Activated gamma-delta T cell treated with Interleukin-2 at 50 U/mL for 16 hours (primary cell): ENCODE measurements at places on chromosomes 1 and 21.

- DNase-seq = no peak
Observed at GRCh38 chr1:6268415-6268814, 7.5 kb upstream of the GPR153 start.

GRCh38 chr1:181397845-181398244, 85.5 kb upstream of the CACNA1E start:
- peak; percentile 19 for DNase-seq

DNA sequence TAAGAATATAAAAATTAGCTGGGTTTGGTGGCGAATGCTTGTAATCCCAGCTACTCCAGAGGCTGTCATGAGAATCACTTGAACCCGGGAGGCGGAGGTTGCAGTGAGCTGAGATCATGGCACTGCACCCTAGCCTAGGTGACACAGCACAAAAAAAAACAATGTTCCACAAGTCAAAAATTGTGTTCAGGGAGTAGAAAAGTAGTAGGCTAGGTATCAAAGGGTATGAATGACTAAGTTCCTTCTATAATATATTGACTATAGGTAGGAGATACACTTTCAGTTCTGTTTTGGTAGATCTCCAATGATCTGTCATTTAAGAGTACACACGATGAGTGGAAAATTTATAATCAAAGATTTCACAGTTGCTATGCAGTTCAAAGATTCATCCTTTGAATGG, 16.7 kb downstream of the USP48 start:
- DNase-seq = no peak

DNA sequence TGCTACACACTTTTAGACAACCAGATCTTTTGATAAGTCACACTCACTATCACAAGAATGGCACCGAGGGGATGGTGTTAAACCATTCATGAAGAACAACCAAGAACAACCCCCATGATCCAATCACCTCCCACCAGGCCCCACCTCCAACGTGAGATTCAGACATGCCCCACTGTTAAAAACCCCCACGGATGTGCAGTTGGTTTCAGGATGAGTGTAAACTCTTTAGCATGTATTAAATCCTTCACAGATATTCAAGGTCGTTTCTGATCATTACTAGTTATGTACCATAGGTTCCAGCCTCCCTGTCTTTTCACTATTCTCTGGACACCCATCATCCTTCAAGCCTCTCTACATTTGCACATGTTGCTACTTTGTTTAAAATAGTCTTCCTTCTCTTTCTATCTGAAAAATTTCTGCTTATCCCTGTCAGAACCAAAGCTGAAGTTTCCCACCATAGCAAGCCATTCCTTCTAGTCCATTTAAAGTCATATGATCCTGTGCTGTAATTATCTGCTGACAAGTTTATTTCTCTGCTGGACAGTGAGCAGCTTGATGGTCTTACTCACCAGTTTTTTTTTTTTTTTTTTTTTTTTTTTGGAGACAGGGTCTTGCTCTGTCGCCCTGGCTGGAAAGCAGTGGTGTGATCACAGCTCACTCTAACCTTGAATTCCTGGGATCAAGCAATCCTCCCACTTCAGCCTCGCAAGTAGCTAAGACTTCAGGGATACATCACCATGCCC, 36.8 kb downstream of the MAP10 start:
- no peak for DNase-seq

DNA sequence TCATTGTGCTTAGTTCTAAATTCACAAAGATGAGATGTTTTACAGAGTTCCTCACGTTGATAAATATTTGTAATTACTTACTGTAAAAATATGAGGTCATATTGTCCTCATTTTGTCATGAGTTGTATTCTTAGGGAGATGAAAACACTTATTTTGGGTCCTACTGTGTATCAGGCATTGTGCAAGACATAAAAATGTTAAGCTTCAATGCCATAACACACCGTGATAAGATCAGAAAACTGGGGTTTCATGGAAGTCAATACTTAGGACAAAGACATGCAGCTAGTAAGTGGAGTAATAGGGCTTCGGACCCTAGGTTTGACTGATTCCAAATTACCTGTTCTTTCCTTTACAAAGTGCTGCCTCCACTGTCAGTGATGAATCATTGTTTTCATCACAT, 720.7 kb upstream of the ZP4 start:
- DNase-seq = no peak

- DNase-seq = no peak
Observed at GRCh38 chr1:59150577-59151386, 146.1 kb upstream of the FGGY start.

DNA sequence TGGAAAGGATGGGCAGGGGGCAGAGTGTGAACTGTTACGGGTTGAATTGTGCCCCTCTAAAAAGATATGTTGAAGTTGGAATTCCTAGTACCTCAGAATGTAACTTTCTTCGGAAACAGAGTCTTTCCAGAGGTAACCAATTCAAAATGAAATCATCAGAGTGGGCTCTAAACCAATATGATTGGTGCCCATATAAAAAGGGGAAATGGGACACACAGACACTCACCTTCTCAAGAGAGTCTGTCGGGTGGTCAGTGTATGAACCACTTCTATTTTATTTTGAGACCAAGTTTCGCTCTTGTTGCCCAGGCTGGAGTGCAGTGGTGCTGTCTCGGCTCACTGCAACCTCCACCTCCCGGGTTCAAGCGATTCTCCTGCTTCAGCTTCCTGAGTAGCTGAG, 7.6 kb downstream of the EDARADD start:
- DNase-seq = no peak

- DNase-seq = no peak
Observed at GRCh38 chr1:26759531-26759930, 28.2 kb upstream of the PIGV start.
